T-helper 9 cell (primary cell): ENCODE measurements at places on chromosomes 12 and 14.

DNA sequence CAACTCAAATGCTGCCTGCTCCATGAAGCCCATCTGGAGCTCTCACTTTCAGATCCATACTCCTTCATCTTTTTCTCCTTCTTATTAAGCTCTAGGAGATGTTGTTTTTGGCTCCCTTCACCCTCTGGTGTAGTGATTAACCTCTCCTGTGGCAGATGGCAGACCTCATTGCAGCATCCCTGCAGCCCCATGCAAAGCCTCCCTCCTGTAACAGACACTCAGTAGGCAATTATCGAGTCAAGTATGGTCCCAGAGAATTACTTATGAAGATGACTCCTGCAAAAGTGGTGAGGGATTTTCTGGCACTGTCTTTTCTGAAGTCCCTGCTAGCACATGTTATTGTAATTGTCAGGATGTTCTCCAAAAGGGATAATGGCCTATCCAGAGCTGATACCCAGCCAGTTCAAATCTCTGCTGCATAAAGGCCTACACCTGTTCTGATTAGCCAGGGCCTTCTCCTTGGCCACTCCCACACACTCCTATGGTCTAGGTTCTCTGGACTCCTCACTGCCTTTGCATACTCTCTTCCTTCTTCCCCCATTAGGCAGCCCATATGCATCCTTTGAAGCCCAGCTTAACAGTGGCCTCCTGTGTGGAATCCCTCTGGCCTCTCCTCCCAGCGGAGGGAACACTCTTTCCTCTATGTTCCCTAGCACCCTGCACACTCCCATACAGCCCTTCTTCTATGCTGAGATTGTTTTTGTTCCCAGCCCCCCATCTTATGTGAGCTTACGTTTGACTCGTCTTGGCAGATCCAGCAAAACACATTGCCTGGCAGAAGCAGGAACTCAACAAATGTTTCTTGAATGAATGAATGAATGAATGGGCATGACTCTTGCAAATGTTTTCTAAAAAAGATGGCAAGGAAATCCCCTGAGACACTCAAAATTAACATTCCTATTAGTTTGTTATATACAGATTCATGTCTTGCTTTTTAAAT is 43.9 kb upstream of the MDM1 start:
- DNase-seq = no peak

DNA sequence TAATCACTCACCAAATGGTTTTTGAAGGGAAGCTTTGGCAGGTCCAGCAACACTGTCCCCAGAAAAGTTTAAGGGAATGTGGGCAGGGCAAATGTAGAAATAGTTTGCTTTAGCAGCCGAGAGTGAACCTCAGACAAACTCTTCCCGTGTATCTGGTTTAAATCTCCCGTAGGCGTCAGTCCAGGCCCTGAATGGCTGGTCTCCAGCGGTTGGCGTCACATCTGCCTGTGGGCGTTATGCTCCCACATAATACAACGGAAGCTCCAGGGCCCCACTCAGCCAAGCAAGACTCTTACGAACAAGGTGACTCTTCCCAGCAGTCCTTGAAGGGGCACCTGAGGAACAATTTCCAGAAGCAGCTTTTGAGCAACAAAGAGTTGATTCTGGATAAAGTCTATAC is 942 bp downstream of the ZC2HC1C start:
- no peak for DNase-seq

DNA sequence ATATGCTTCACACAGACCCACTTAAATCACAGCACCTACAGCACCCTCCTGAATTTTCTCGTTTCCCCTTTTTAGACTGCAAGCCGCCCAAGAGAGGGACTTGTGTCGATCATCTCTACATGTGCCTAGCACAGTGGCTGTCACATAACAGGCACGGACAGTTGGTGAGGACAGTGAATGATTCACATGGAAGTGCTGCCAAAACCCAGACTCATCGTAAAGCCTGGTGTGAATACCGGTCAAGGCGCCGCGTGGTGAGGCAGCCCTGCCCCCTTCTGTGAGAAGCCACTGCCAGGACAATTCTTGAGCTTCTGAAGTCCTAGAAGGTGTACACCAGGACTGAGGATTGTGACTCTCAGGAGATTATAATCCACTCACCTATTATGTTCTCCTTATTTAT is 44.3 kb downstream of the ATG2B start:
- DNase-seq = no peak

GRCh38 chr12:63928305-63928704 is 83.8 kb downstream of the SRGAP1 start:
- DNase-seq = no peak

GRCh38 chr12:101051151-101051550 is 158.9 kb downstream of the SLC5A8 start:
- DNase-seq = no peak

- no peak for DNase-seq
These were observed 14.4 kb downstream of the NIN start for GRCh38 chr14:50816395-50817047.

GRCh38 chr12:67202011-67202677 is 67.0 kb upstream of the CAND1 start:
- DNase-seq = no peak

- DNase-seq = no peak
These were observed 79.8 kb downstream of the GLT1D1 start for GRCh38 chr12:128933039-128933438.

DNA sequence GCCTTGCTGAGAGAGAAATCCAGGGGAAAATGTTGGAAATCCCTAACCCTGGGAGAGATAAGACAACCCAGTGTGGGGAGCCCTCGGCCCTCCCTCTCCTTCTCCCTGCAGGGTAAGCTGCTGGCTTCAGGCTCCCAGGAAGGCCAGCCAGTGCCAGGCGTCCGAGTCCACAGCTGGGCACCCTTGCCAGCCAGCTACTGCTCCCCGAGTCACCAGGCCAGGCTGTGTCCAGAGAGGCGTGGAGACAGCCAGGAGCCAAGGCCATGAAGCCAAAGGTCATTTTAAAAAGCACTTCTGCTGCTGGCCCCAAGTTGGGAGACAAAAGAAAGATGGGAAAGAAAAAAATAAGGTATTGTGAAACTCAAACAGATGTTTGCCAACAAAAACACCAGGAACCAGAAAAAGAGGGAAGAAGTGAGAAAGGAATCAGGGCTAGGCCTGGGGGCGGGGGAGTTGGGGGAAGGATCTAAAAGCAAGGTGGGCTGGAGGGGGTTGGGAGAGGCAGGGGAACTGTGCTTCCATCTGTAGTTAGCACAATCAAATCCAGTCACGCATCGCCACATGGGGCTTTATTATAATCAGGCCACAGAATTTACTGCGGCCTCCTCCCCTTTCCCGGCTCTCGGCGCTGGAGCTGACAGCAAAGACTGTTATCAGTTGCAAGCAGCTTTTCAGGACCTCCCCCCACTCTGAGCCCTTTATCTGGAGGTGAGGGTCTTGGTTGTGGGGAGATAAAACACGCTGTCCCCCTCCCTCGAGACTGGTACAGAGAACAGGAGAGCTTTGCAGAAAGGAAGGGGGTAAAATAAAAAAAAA is 33.5 kb downstream of the RBM19 start:
- DNase-seq = no peak

- no peak for DNase-seq
These were observed 283.8 kb downstream of the VRK1 start for GRCh38 chr14:97080991-97081390.

GRCh38 chr14:94058128-94058673 is 22.8 kb downstream of the DDX24 start:
- DNase-seq = no peak

GRCh38 chr12:94817695-94818075 is 167.3 kb upstream of the TMCC3 start:
- no peak for DNase-seq

GRCh38 chr12:22121224-22121623 is 75.2 kb downstream of the CMAS start:
- peak; percentile 28 for DNase-seq

DNA sequence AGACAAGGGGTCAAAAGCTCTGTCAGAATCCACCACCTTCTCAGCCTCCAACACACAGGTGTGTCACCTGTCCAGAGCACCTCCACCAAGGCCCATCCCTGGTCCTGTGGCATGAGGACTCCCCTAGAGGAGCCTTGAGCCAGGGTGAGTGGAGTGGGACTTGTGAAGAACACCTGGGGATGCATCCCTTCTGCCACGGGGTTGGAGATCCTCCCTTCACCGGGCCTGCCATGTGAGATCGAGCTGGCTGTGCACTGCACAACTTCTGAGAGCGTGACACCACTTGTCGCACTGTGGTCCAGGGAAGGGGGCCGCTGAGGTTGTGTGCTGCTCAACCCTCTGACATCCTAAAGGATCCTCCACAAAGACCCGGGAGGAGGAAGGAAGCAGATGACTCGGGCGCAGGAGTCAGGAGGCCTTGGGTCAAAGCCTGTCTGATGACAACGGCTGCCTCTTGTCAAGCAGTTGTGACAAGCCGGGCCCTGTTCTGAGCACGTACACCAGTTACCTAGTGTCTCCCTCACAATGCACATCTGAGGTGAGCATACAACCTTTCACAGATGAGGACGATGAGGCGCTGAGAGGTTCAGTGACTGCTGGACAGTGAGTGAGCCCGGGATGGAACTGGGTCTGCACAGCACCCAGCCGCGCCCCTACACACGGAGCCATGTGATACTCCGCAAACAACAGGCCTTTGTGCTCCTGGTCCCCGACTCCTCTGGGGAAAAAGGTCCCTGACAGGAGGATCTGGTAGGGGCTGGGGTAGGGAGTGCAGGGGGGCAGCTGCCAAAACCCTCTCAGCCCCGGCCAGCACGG is 35.6 kb downstream of the CHGA start:
- DNase-seq = no peak

- no peak for DNase-seq
These were observed 92.8 kb upstream of the PLXNC1 start for GRCh38 chr12:94055528-94055927.

DNA sequence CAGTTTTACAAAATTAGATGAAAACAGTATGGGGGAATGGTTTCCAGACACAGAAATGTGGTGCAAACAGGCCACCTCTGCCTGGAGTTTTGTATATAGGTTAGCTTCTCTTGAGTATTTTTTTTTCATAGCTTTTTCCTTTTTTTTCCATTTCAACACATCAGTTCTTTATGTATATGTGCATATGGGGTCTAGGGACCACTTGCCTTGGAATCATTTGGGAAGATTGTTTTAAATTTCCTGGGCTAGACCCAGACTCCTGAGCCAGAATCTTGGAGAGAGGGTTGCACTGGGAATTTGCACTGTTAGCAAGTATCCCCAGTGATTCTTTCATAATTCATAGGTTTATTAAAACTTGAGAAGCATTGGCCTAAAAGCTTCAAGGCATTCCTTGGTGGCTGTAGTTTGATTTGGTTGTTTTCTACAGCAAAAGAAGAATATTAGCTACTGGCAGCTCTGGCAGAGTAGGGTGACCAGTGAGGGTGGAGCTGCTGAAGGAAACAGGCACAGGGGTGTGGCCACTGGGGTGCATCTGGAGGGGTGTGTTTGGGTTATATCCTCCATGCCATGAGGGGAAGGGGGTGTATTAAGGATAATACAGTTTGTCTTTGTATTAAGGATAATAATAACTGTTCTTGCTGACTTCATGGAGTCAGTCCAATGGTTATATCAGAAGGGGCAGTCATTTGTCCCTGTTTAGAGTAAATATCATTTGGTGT is 22.8 kb downstream of the PPP1R36 start:
- no peak for DNase-seq

DNA sequence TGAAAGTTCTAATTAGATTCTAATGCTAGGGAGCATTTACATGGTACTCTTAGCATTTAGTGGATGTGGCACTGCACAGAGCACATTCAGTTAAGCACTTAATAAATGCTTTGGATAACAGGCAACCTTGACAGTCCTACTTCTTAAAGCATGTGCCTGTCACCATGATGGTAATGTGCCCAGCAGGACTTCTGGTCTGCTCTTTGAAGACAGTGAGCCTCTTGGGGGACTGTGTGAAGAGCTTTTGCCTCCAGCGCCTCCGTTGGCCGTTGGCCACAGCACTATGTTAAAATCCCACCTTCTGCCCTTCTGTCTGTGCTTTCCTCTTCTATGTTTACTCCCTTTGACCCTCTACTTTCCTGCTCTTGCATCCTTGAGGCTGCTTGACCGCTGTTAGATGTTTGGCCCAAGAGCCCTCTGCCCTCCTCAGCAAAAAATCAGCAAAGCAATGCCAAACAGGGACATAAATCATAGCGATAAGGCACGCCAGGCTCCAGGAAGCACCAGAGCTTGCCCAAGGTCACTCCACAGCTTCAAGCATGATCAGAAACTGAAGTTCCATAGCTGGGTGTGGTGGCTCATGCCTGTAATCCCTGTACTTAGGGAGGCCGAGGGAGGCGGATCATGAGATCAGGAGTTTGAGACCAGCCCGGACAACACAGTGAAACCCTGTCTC is 8.3 kb downstream of the CDKL1 start:
- DNase-seq = no peak

GRCh38 chr12:113149361-113150150 is at the start of gene CFAP73:
TSS of gene CFAP73 (plus strand) at chr12:113149724. CDS start at chr12:113149858, 134 bp downstream.
- DNase-seq = no peak

- DNase-seq = no peak
These were observed 238.0 kb upstream of the FOXN3 start for GRCh38 chr14:89654998-89655397.

- no peak for DNase-seq
These were observed 23.7 kb upstream of the SLC7A8 start for GRCh38 chr14:23207146-23207540.

GRCh38 chr12:88247241-88247643 is 105.1 kb downstream of the TMTC3 start:
- DNase-seq = no peak

DNA sequence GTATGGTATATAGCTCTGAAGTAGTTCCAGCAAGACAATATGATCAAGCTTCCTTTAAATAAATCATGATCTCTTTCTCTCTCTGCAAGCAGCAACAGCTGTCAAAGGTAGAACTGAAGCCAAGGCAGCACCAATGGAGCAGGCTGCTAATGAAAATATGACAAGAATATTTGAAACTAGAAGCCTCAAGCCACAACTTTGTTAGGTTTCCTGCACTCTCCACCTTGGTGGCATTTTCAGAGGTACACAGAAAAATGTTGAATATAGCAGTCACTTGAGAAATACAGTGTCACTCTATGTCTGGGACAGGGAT is 43.8 kb upstream of the PSMA6 start:
- DNase-seq = no peak

- no peak for DNase-seq
These were observed 824 bp upstream of the TARBP2 start for GRCh38 chr12:53500142-53500775.

DNA sequence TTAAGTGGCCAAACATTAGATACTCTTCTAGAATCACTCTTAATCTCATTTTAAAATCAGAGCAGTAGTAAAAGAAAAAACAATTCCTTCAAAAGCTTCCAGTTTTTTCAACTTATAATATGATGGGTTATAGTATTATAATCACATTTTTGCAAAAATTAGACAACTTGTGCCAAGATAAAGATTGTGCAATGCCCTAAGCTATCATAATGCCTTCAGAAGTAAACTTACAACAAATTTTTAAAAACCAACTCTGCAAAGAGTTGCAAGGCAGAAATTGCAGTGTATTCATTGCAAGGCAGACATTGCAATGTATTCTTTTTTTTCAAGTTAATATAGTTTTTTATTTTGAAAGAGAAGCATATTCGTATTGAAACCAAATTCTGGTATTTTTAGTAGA is 47.2 kb upstream of the KITLG start:
- DNase-seq = no peak

GRCh38 chr12:33587784-33588712 is 148.4 kb upstream of the SYT10 start:
- no peak for DNase-seq

- DNase-seq = no peak
These were observed 5.9 kb upstream of the RTL1 start for GRCh38 chr14:100909439-100909838.

GRCh38 chr12:94049718-94050117 is 98.7 kb upstream of the PLXNC1 start:
- DNase-seq = no peak
